ENCODE measurements at places on chromosomes 6 and 20.

- no peak for DNase-seq
Measured at GRCh38 chr6:127812985-127813698, 87.7 kb downstream of the THEMIS start.

DNA sequence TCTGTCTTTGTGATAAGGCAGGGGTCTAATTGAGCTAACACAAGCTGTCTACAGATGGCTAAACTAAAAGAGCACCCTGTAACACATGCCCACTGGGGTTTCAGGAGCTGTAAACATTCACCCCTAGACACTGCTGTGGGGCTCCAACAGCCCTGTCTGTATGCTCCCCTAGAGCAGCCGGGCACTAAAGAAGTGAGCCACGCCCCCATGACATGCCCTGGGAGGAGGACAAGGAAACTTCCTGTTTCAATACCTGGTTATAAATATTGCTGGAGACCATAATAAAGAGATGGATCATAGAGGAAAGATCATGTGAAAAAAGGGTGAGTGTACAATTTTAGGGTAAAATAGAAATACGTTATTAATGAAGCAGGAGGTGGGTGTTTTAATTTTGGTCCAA is 667.7 kb upstream of the AGPAT4 start:
- DNase-seq: no peak

DNA sequence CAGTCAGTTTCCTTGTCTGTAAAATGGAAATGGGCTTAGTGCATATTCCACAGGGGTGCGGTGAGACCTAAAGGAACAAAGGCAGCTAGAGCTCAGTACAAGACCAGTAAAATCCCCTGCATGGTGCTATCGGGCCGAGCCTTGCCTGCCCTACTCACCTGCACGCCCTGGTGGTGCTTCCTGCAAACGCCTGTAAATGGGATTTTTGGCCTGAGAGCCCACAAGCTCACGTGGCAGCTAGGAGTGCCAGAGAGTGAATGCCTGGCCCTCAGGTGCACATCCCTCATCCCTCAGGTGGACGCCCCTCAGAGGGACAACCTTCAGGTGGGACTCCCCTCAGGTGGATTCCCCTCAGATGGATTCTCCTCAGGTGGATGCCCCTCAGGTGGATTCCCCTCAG is 48.0 kb upstream of the VSX1 start:
- no peak for DNase-seq

DNA sequence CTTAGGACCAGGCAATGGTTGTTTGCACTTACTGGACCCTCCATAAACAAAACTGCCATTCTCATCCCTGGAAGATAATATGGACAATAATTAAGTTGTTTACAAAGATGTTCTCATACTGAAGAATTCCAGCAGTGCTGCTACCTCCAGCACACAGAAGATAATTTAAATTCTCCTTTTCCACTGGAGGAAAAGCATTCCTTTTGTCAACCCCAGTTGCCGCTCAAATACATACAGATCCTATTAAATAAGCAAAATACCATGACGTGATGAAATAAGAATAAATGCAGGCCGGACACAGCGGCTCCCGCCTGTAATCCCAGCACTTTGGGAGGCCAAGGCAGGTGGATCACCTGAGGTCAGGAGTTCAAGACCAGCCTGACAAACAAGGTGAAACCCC is 54.5 kb upstream of the IPCEF1 start:
- DNase-seq: no peak

- DNase-seq: no peak
Measured at GRCh38 chr6:11639376-11640235, 102.1 kb downstream of the TMEM170B start.

GRCh38 chr6:44335631-44336030 is 6.8 kb upstream of the SPATS1 start:
- DNase-seq: no peak

GRCh38 chr20:41547221-41547620 is 71.0 kb downstream of the CHD6 start:
- no peak for DNase-seq
